Sigmoid colon (tissue), 7 donors: ENCODE measurements at places on chromosomes 7 and 10.

DNA sequence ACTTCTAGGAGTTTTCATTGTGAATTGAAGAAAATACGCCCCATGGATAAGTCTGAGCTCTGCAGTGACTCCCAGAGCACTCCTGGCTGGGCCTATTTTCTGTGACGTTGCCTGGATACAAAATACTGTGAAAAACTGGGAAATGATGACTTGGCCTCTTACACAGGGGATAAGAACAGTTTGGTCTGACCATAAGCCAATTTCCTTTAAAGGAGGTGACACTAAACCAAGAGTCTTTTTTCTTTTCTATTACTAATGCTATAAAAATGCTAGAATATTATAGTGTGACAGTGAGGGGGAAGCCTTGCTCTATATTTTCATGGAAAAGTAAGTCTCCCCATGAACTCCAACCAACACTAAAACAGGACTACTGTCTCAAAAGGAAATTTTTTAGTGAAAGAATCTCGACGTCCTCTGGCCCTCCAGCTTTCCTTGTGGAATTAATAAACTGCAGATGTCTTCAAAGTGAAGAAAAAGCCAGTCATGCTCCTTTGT, 45.5 kb downstream of the MYOF start:
- peak; percentile 87 for DNase-seq

- no peak for DNase-seq
Measured at GRCh38 chr10:85612378-85612775, 754.2 kb downstream of the GRID1 start.

- no peak for DNase-seq
Measured at GRCh38 chr7:150432915-150433892, 17.2 kb upstream of the GIMAP8 start.

DNA sequence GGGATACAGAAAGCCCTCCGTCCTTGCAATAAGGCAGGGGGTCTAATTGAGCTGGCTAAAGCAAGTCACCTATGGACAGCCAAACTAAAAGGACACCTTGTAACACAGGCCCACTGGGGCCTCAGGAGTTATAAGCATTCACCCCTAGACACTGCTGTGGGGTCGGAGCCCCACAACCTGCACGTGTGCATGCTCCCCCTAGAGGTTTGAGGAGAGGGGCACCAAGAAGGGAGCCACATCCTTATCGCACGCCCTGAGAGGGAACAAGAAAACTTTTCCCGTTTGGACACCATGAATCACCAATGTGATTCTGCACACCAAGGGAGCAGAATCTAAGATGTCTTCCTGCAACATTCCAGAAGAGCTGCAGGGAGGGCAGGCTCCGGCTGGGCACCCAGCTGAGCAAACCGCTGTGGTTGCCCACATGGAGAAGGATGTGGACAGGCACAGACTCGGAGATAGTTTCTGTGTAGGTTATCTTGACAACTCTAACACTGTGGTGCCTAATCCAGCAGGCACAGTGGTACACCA, 17.7 kb upstream of the TARP start:
- no peak for DNase-seq
